SW 1271 (cell line): ENCODE measurements at places on chromosomes 1 and 21.
A peak's percentile ranks its signal among the peaks of the same experiment; 100 is the strongest.

- no peak for DNase-seq
Measured at GRCh38 chr1:218546314-218546713, 201.2 kb downstream of the TGFB2 start.

GRCh38 chr1:202348509-202349205 is at the start of gene PPP1R12B:
TSS of gene PPP1R12B (plus strand) at chr1:202348699. CDS start at chr1:202348852, 153 bp downstream.
- DNase-seq, result peak; percentile 96

DNA sequence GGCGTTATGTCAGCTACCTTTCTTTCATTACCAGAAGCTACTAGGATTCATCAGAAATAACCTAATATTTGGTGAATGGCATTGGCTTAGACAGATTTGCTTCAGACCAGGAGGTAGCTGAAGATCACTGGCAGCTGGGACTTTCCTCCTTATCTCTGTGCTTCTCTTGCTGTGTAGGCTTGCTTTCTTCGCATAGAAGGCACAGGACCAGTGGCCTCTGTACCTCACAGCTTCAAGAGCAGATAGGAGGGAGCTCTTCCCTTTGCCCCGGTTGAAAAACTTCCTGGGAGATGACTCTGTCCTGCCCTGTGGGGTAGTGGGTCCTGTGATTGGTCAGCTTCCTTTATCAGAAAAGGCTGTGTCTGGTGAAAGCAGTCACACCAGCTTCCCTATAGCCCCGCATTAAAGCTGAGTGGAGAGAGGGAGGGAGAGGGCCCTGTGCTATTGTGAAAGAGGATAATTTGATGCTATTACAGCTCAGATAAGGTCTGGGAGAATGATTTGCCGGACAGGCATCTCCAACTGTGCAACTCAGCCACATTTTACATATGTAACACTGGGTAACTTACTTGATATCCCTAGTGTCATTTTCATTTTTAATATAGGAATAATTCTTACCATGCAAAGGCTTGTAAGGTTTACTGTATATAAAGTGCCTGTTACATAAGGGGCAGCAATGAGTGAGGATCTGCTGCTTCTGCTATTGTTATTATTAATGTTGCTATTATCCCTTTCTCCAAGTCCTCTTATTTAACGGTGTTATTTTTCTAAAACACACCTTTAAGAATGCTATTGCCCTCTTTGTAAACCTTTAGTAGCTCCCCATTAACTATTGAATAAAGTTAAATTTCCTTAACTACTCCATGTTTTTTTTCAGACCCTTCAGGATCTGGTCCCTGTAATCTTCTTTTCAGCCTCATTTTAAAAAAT is 31.6 kb downstream of the OSBPL9 start:
- DNase-seq, result peak; percentile 26

- DNase-seq, result peak; percentile 88
Measured at GRCh38 chr1:181112071-181112929, 23.8 kb downstream of the IER5 start.

- DNase-seq, result no peak
Measured at GRCh38 chr1:197063212-197063611, 3.8 kb downstream of the F13B start.

- DNase-seq, result no peak
Measured at GRCh38 chr1:29354511-29355098, 118.3 kb downstream of the PTPRU start.

GRCh38 chr1:62333441-62333840 is 14.2 kb upstream of the KANK4 start:
- no peak for DNase-seq

DNA sequence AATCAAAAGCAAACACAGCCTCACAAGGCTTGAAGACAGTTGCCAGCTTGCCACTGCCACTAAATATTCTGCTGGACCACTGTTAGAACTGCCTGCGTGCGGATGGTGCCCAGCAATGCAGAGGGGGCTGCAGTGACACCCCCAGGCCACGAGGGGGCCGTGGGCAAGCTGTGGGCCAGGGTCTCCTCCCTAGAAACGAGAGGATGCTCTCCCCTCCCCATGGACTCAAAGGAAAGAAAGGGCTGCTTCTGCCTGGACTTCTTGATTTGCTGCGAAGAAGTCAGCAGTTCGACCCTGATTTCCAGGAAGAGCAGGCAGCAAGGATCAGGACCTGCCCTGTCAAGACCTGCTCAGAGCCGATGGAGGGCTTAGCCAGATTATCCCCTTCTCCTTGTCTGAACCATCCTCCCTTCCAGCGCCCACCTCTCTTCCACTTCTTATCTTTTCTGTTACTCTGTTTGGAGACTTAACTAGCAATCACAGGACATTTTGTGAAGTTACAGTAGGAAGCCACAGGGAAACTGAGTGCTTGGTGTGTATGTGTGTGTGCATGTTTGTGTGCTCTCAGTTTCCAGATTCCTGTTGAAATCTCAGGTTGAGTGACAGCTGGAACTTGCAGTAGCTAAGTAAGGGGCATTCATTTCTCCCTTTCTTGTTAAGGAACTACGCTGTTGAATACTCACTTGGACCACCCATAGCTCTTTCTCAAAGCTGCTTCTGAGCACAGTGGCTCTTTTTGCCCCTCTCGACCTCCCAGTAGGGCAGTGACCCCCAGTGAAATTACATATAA is 2.7 kb downstream of the MAN1C1 start:
- DNase-seq, result no peak

GRCh38 chr1:65167586-65168242 is 19.7 kb downstream of the AK4 start:
- no peak for DNase-seq

GRCh38 chr1:81115422-81115821 is 685.3 kb upstream of the ADGRL2 start:
- DNase-seq, result no peak

- DNase-seq, result no peak
Measured at GRCh38 chr1:29240986-29241385, 4.7 kb downstream of the PTPRU start.

GRCh38 chr1:113818578-113818977 is 6.3 kb upstream of the RSBN1 start:
- DNase-seq, result no peak

- DNase-seq, result no peak
Measured at GRCh38 chr1:112694363-112694929, 12.5 kb downstream of the RHOC start.

DNA sequence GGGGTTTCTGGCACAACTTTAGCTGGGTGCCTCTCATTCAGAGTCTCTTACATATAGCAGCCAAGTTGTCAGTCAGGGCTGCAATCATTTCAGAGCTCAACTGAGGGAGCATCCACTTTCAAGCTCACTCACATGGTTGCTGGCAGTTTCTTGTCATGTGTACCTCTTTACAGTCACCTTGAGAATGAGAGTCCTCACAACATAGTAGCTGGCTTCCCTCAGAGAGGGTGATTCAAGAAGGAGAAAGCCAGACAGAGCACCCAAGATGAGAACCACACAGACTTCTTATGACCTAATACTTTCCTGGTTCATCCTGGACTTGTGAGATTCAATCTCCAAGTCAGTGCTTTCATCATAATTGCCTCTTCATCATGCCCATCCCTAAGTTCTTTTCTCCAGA is 57.2 kb downstream of the DPT start:
- no peak for DNase-seq

DNA sequence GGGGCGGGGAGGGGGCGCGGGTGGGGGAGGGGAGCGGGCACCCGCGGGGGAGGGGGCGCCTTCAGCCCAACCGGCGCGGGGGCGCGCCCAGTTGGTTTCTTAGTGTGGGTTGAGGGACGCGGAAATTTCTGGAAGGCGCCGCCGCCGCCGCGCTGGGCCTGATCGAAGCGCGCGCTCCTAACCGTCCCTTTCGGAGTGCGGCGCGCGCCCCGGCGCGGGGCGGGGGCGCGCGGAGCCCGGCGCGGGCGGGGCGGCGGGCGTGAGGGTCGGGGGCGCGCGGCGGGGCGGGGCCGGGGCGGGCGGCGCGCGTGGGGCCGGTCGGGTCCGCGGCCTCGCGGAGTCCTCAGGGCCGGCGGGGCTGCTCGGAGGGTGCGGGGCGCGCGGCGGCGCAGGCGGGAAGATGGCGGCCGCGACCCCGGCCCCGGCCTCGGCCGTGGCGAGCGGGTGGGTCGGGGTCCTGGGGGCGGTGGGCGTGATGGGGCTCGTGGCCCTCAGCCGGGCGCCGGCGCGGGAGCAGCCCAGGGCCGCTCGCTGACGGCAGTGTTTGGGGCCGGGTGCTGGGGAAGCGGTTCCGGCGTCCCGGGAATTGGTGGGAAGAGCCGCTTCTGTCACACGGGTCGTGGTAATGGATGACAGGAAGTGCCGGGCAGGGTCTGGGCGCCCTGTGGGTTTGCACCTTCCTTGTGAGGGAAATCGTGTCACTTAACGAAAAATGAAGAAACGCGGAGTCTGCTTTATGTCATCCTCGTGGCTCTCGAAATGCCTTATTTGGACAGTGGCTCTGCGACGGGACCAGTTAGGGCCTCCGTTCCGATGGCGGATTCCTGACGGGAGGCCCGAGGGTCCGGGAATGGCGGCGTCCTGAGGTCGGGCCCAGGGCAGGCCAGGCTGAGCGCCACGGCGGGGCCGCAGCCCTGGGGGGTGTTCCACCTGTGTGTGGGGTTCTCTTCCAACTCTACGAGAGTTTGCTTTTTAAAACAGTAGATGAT is 764 bp downstream of the PKNOX1 start:
- peak; percentile 44 for DNase-seq
